KBM-7 (cell line): ENCODE measurements at places on chromosomes 3 and 15.
A peak's percentile ranks its signal among the peaks of the same experiment; 100 is the strongest.

- no peak for DNase-seq
These were observed 32.3 kb downstream of the ALDH1L1 start for GRCh38 chr3:126147932-126148683.

GRCh38 chr3:74288761-74289160 is 325.7 kb downstream of the CNTN3 start:
- no peak for DNase-seq

DNA sequence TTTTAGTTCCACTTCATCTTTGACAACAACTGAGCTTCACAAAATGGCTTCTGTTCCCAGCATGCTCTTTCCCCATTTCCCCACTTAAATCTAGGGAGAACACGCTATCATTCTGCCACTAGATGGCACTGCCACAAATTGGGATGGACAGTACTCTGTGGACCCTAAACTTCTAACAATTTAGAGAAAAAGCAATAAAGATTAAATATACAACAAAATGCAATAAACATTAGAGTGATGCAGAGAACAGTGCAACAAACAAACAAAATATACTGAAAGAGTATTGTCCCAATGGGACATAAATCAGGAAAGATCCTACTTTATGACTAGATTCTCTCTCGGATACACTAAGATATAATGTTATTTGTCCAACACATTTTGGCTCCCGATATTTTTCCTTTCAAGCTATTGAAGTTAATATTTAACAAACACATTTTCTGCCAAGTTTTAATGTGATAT is 169.7 kb upstream of the TMCO5A start:
- DNase-seq: peak; percentile 61

GRCh38 chr3:53100818-53101466 is 29.3 kb downstream of the RFT1 start:
- DNase-seq: no peak

GRCh38 chr3:131025539-131025938 is 1.1 kb downstream of the ASTE1 start:
- DNase-seq: no peak

- DNase-seq: no peak
These were observed 74.9 kb upstream of the CHRNB4 start for GRCh38 chr15:78715930-78716329.

GRCh38 chr3:67686069-67686468 is 31.7 kb upstream of the SUCLG2 start:
- no peak for DNase-seq

GRCh38 chr15:90595763-90596155 is 66.0 kb downstream of the CRTC3 start:
- DNase-seq: no peak

GRCh38 chr3:134018406-134018805 is 11.3 kb downstream of the SLCO2A1 start:
- no peak for DNase-seq

DNA sequence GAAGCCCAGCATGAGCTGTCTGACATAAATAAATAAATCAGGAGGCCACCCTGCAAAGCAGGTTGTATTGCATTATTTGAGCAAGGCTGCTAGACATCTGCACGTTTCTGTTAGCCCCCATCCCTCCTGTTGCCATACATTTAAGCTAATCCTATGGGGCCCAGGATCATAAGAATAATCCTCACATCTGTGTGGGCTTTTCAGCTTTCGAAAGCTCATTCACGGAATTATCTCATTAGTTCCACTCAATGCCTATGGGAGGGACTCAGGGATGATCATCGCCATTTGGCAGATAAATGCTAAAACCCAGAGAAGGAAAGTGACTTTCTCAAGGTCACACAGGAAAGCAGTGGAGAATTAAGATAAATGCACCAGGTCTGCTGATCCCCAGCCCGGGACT is 123.4 kb downstream of the TLE3 start:
- DNase-seq: no peak

GRCh38 chr3:13514639-13515435 is 34.1 kb upstream of the FBLN2 start:
- no peak for DNase-seq

DNA sequence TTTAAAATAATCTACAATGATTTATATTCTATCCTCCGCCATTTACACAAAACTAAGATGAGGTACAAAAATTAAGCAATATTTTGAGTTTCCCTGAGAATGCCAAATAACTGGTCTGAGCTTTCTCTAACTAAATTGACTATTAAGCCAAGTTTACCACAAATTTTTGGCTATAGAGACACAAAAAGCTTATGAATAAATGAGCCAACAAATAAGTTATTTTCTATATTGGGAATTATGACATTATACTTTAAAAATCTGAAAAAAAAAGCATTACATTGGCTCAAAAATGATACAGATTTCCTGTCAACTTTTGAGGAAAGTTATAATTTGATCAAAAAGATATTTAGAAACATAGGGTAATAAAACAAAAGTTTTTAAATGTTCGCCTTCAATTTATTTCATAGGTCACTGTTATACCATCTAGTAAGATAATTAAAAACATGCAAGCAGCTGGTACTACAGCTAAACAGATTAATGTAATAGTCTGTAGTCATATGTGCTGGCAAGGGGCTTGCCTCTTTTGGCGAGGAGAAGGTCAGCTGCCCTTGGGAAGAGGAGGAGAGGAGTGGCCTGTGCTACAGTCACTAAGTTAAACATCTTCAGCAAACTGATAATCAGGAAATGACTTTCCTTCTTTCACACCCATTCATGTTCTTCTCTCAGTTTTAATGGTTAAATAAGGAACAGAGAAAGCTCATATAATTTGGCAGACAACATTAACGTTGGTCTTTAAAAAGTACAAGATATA is 318.5 kb downstream of the TBC1D5 start:
- no peak for DNase-seq

- no peak for DNase-seq
These were observed 976.0 kb downstream of the ROBO1 start for GRCh38 chr3:78791753-78792152.

GRCh38 chr3:23084367-23084766 is 118.8 kb upstream of the UBE2E2 start:
- no peak for DNase-seq

GRCh38 chr3:193775421-193776077 is 182.5 kb downstream of the OPA1 start:
- DNase-seq: no peak

DNA sequence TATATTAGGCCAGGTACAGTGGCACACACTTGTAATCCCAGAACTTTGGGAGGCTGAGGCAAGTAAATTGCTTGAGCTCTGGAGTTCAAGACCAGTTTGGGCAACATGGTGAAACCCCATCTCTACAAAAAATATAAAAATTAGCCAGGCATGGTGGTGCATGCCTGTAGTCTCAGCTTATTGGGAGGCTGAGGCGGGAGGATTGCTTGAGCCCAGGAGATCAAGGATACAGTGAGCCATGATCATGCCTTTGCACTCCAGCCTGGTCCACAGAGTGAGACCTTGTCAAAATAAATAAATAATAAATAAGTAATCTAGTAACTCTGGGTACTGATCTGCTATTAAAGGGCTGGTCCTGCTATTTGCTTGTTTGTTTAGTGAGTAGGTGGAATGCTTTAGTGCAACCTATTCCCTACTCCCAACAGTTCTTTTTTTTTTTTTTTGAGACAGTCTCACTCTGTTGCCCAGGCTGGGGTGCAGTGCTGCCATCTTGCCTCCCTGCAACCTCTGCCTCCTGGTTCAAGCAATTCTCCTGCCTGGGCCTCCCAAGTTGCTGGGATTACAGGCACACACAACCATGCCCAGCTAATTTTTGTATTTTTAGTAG is 9.1 kb upstream of the INO80 start:
- no peak for DNase-seq

- DNase-seq: peak; percentile 98
These were observed 6.5 kb upstream of the BCL2A1 start for GRCh38 chr15:79977431-79978054.

GRCh38 chr3:74302281-74302680 is 312.2 kb downstream of the CNTN3 start:
- DNase-seq: no peak

DNA sequence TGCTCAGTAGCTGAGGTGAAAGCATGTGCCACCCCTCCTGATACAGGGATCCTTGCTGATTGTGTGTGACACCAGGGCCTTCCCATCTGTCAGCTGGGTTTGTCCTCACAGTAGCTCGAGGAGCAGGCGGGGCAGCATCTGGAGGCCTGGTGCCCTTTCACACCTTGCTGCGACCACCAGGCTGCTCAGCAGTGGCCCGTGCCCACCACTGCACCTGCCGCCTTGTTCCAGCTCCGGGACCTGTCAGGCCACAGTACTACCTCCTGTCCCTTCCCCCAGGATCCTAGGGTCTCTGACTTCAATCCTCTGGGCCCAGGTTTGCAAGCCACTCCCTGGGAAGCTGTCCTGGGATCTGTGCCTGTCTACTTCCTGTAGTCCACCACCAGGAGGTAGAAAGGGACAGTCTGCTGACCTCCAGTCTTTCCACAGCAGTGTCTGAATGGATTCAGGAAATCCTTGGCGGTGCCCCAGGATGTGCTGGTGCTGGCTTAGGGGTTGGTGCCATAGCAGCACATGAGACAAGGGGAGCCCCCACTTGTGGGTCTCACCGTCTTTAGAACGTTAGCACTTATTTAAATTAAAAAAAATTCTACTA is 27.5 kb downstream of the APBA2 start:
- no peak for DNase-seq

DNA sequence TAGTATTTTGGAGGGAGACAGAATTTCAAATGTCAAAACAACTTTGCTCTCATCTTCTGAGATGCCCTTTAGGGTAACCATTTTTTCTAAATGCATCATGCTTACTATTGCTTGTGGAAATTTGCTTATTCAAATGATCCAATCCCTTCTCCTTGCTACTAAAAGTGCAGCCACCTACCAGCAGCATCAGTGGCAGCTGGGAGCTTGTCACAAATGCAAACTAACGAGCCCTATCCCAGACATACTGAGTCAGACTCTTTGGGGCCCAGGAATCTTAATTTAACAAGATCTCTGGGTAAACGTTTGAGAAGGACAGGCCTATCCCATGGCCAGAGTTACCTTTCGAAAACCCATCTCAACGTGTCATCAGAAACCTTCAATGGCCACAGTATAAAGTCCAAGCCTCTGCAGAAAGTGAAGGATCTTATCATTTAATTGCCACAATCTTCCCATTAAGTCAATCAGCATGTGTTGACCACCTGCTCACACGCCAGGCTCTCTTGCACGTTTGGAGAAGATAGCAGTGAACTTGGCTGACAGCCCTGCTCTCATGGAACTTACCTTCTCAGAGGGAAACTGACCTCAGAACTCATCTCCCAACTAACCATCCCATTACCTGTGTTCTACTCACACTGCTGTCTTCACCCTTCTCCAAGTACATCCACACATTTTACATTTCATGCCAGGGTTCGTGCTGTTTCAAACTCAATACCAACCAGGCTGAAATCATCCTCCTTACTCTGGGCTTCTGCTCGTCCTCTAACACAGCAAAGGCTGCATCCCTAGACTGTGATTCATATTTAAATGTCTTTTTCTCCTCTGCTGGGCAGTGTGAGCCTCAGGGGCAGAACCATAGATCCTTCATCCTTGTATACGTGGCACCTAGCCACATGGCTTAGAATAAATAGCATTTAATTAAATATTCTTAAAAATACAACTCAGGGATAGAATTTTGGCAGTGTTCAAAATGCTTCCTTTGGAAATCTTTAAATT is 24.8 kb upstream of the VGLL4 start:
- no peak for DNase-seq

GRCh38 chr3:13615019-13615528 is 66.1 kb downstream of the FBLN2 start:
- no peak for DNase-seq

DNA sequence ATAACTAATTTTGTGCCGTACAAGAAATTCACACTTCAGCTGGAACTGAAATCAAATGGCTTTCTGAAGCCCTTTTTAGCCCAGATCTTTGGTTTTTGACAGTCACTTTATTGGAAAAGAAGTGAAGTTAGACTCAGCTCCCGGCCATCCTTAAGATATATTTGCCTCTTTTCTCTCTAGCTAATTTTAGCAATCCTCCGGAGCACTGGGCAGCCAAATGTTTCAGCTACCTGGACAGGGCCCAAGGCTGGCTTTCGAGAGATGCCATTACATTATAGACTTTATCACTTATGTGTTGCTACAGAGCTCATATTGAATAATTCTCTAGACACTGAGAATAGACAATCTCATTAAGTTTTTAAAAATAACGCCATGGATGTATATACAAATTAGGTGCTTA is 28.5 kb upstream of the RPL39L start:
- DNase-seq: no peak

GRCh38 chr3:145118303-145118702 is 1042.7 kb downstream of the PLOD2 start:
- DNase-seq: no peak

- DNase-seq: peak; percentile 44
These were observed 26.2 kb downstream of the POLR2M start for GRCh38 chr15:57732526-57733331.

DNA sequence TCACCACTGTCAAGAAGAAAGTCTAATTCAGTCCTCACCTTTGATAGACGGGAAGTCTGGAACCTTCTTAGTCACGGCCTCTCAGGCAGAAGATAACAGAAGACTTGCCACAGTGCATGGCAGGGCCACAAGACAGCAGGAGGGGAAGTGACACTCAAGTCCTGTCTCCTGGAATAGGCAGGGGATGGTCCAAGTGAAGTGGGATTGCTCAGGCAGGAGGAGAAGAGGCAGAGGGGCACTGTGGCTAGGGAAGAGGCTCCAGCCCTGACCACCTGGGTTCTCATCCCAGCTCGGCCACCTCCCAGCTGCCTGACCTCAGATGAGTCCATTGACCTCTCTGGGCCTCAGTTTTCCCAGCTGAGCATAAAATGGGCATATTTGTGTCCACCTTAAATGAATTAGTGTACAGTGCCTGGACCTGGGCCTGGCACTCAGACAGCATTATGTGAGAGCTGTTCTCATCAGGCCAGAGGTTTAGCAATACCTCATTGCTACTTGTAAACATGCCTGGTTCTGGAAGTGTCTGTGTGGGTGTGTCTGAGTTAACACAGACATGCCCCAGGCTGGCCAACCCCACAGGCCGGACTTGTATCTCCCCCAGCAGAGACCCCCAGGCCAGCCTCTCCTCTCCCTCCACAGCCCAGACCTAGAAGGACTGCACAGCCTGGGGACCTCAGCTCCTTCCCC is 11.5 kb upstream of the PCSK6 start:
- no peak for DNase-seq
